ENCODE measurements at places on chromosomes 5 and 9.

DNA sequence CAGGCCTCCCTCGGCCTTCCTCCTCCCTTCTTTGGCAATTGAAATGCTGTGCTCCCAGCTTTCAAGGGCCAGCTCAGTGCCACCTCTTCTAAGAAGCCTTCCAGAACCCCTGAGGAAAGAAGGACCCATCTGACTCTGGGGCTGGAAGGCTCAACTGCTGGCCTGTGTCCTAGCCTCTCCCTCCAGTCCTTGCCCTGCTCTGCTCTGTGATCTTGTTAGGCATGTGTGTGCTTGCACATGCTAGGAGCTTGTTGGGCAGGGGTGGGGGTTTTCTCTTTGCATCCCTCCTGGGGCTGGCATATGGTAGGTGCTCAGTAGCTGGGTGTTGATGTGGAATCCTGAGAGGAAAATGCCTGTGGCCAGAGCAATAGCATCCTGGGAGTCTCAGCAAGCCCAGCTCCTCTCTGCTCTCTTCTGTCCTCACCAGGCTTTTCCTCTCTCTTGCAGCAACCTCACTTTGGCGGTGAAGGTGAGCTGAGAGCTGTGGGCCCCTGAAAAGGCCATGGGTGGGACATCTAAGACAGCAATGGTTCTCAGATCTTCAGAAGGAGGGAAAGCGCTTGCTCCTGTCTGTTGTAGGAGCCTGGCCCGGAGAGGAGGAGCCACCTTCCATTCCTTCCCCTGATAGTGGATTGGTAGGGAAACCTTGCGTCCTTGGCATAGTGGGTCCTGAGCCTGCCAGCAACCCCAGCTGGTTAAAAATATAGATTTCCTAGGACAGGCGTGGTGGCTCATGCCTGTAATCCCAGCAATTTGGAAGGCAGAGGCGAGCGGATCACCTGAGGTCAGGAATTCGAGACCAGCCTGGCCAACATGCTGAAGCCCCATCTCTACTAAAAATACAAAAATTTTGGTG, 9.9 kb downstream of the DOLK start:
- DNase-seq, result no peak

DNA sequence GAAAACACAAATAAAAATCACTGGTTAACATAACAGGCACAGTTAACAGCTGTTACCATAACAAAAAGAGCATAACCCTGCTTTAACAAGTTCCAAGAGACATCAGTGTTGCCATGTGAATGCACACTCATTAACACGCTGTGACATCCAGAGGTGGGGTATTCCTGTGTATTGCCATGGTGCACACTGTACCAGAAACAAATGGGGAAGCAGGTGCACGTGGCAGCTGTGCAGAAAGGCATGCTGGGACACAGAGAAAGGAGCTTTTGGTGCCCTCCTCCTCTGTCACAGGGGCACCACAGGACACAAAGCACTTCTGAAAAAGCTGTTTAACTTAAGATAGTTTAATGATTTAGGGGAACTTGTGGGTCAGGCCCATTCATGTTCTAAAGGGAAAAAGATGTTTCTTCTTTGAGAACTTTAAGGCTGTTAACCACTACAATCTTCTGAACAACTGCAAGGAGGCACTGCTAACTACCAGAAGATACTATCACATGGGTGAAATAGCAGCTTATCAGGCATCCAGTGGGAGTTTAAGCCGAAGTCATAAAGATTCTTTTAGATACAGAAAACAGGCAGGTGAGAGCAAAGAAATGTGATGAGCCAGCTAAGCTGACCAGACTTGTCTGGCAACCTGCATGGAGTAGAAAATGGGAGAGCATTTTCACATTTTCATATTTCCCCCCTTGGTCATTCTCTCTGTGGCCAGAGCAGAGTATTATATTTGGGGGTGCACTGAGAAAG, 56.4 kb upstream of the GOLPH3 start:
- no peak for DNase-seq

DNA sequence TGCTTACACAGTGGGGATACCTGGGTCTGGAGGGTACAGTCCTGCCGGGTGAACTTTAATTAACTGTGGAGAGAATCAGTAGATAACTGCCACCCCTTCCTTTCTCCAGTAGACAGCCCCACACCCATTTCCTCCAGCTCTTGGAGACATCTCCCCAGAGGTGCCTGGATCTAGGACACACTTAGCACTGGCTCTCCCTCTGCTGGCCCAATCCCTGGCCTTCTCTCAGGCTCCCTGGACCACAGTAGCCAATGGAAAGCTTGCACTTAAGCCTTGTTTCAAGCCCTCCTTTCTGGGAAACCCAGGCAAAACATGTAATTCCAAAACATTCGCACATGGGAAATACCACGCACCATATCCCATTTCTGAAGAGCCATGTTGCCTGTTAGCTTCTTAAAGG, 169.2 kb upstream of the GAS1 start:
- no peak for DNase-seq

GRCh38 chr9:128920381-128921058, at the start of gene PHYHD1:
PHYHD1 (plus strand) TSS chr9:128920982; CDS start chr9:128922324, 1,342 bp downstream.
- DNase-seq, result peak; percentile 86

All from NCI-H1092 treated with DMSO at 0.1 percent for 48 hours (cell line).